Sciatic nerve (tissue), 2 donors: ENCODE measurements at places on chromosomes 13 and 19.

GRCh38 chr13:113573065-113573464 lies 11.5 kb upstream of the TFDP1 start:
- DNase-seq, result no peak

- DNase-seq, result no peak
These were observed 1317.1 kb downstream of the SLITRK1 start for GRCh38 chr13:82565201-82565600.

DNA sequence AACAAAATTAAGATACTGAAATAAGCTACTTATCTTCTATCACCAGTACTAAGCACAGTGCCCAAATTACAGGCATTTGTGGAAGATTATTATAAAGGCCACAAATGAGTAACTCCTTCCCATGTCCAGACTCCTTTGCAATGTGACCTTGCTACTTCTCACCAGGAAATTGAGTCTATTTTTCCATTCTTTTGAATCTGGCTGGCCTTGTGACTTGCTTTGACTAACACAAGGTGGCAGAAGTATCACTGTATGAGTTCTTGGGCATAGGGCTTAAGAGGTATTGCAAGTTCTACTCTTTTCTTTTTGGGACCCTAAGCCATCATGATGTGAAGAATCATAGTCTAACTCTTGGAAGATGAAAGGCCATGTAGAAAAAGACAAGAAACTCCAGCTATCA lies 49.9 kb downstream of the UGGT2 start:
- DNase-seq, result no peak

- no peak for DNase-seq
These were observed 17.7 kb downstream of the STK24 start for GRCh38 chr13:98559169-98559568.

GRCh38 chr13:111122056-111122455 lies 6.9 kb downstream of the ARHGEF7 start:
- no peak for DNase-seq

DNA sequence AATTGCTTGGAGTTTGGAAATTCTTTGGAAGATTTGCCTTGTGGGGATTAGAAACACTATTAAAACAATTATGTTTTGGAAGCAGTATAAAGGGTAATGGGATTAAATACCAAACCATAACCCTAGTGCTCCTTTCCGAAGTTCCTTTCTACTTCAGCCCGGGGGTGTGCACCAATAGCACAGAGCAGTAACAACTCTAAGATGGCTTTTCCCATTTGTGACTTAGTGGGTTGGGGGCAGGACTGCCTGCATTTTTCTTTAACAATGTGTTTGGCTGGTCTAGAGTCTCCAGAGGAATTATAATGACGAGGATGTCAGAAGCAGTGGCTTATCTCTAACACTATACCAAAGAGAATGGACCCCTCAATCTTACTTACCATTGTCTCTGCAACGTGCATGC lies 11.9 kb upstream of the IL17D start:
- DNase-seq, result no peak

GRCh38 chr19:20165971-20166592 lies 932 bp upstream of the ZNF486 start:
- no peak for DNase-seq

DNA sequence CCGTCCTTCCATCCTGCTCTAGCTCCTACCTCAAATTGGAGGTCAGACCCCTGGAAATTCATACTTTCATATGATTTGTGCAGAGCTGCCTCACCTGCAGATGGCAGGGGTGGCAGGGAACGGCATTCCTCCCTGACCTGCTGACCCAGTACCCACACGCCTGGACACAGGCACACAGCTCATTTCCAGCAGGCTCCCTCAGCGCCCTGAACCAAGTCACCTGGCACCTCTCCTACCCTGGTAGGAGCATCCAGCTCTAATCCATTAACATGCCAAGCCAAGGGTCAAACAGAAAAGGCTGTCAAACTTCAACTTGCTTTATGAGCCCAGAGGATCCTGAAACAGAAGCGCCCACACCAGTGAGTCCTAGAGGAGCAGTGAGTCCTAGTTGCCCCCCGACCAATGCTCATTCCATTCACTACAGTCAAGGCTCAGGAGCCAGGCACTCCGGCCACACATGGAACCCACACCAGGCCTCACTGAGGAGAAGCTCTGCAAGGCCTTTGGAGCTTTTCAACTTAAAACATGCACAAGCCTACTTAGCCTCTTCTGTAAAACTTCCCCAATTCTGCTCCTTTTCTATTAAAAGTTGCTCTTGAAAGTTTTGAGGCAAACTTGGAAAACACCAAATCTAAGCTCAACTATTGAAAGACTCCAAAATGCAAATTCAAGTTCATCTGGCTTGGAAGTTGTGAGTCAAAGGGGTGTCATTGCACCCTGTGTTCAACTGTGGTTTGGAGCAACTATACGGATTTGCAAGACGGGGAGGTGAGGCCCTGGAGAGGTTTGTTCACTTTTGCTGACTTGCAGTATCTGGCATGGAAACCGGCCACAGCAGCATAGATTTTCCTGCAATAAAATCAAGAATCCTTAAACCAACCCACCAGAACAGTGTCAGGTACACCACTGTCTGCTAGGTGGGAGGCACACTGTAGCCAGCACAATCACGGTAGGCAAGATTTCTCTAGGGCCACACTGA lies 96.7 kb downstream of the CRYL1 start:
- DNase-seq, result no peak

- no peak for DNase-seq
These were observed 8.3 kb downstream of the ZNF135 start for GRCh38 chr19:58067240-58067912.

GRCh38 chr19:35430409-35431144 lies 17.5 kb upstream of the FFAR2 start:
- DNase-seq, result no peak

GRCh38 chr13:43865892-43866291 lies 13.6 kb downstream of the CCDC122 start:
- no peak for DNase-seq

- no peak for DNase-seq
These were observed 10.7 kb downstream of the TM6SF2 start for GRCh38 chr19:19262190-19263057.

DNA sequence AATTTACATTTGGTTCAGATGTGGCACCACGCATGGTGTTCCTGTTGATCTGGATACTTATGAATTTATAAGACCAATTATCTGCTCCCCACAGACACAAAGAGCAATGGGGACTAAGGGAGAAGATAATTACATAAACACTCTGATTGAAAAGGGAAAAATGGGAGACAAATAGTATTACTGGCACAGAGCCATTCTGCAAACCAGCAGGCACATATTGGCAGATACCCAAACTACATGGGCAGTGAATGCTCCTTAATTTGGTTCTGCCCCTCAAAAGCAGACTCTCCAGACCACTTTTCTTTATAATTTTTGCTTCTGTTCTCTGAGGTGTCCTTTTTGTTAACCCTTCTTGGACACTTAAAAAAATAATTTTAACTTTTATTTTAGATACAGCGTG lies 1674.2 kb downstream of the PCDH9 start:
- no peak for DNase-seq

- DNase-seq, result no peak
These were observed 76.8 kb downstream of the FREM2 start for GRCh38 chr13:38763446-38764381.

GRCh38 chr13:36975172-36975571 lies 24.0 kb downstream of the ALG5 start:
- no peak for DNase-seq

GRCh38 chr13:30615866-30616541 lies 1.7 kb upstream of the USPL1 start:
- no peak for DNase-seq
